ENCODE measurements at places on chromosomes 7 and 10.

GRCh38 chr10:113746217-113746957 is 5.1 kb upstream of the PLEKHS1 start:
- DNase-seq, result no peak

DNA sequence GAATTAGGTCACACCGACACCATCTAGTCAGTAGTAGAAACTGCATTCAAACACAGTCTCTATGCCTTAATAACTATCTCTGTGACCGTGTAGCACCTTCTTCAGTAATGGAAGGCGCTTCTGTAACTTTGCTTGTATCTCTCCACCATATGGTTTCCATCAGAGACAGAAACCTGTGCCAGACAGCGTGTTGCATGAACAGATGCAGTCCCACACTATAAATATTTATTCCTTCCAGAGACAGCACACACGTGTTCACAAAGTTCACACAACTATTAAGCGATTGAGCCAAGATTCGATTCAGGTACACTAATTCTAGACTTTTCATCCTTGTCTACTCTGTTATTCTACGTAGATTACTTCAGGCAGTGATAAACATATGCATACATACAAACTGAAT is 873.9 kb upstream of the MBL2 start:
- no peak for DNase-seq

DNA sequence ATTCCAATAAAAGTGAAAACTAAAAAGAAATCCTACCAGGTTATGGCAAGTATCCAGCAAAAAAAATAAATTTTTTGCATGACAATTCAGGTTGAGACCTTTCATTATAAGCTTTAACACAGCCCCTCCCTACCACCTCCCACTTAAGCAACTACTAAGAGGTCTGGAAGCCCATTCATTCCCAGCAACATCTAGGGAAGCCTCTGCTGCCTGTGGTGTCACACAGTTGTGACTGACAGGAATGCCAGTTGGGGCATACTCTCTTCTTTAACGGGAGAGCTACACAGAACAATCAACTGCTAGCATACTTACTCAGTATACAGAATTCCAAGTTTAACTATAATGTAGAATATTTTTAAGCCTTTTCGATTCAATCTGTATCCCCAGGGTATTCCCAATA is 27.8 kb downstream of the ABI1 start:
- DNase-seq, result no peak

- DNase-seq, result peak; percentile 56
Measured at GRCh38 chr7:26398756-26399509, 107.3 kb downstream of the SNX10 start.

GRCh38 chr7:19139706-19140327 is 5.4 kb downstream of the FERD3L start:
- no peak for DNase-seq

DNA sequence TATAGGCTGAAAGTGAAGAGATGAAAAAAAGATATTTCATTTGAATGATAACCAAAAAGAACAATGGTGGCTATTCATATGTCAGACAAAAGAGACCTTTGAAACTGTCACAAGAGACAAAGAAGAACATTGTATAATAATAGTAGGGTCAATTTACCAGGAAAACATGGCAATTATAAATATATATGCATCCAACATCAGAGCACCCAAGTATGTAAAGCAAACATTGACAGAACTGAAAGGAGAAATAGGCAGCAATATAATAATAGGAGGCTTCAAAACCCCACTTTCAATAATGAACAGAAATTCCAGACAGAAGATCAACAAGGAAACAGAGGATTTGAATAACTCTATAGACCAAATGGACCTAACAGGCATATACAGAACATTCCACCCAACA is 876.2 kb downstream of the GRID1 start:
- DNase-seq, result no peak

DNA sequence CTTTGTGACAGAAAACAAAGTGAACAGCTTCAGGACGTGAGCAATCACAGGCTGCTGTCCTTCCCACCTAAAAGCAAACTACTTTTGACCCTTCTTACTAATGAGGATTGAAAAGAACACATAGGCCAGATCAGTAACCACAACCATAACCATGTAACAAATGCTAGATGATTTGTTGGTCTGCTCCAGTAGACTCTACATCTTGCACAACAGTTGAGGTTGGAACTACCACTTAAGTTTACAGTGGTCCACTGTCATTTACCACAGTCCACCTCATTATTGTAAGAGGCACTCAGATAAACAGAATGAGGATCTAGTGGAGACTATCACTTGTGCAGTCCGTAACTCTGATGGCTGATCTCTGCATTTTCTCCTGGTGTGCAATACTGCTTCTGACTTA is 27.8 kb downstream of the NET1 start:
- no peak for DNase-seq

GRCh38 chr10:101043363-101043707 is 12.3 kb downstream of the SFXN3 start:
- DNase-seq, result no peak

DNA sequence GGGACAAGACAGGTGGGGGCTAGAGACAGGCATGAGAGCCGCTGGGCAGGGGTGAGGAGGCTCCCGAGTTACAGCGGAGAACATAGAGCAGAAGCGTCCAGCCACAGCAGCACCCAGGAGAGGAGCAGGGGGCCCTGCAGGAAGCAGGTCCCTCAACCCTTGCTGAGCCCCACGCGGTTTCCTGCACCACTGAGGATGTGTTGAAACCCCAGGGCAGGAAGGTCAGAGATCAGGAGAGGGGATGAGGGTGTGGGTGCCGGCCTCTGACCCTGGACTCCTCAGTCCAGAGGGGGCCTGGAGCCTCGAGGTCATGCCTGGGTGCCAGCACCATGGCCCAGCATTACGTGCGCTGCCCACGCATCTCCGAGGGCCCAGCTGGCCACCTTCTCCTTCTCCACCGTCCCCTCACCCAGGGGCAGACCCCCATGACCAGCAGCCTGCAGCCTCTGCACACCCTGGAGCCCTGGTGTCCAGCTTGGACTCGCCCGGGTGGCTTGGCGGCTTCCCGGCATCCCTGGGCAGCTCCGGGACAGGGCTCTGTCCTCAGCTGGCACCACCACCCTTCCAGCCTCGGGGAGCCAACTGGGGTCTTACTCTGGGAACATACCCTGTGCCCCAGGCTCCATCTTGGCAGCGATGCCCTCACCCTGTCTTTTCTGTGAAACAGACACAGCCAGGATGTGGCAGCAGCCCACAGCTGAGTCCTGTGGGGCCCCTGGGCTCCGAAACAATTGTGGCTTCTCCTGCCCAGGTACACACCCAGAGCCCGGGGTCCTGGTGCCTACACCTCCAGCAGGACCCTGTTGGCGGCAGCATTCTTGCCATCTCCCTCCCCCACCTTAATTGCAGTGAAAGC is 52.0 kb downstream of the STK32C start:
- no peak for DNase-seq

- DNase-seq, result no peak
Measured at GRCh38 chr7:158442260-158442659, 145.4 kb downstream of the PTPRN2 start.

DNA sequence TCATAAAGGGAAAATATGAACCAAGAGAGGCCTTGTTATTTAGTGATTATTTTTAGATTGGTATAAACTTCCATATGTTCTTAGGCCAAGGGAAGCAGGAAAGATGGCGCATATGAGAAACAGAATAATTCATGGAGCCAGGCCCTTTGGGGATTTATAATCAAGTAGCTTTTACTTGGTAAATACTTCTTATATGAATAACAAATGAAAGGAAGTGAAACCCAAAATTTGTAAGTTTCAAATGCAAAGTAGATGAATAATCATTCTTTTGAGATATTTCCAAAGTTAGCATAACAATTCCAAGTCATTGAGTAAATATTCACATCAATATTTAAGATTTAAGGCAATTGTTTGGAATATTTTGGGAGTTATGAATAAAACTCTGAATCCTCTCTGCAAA is 13.9 kb upstream of the OPTN start:
- DNase-seq, result no peak

GRCh38 chr7:140009735-140010134 is 53.0 kb downstream of the PARP12 start:
- no peak for DNase-seq

DNA sequence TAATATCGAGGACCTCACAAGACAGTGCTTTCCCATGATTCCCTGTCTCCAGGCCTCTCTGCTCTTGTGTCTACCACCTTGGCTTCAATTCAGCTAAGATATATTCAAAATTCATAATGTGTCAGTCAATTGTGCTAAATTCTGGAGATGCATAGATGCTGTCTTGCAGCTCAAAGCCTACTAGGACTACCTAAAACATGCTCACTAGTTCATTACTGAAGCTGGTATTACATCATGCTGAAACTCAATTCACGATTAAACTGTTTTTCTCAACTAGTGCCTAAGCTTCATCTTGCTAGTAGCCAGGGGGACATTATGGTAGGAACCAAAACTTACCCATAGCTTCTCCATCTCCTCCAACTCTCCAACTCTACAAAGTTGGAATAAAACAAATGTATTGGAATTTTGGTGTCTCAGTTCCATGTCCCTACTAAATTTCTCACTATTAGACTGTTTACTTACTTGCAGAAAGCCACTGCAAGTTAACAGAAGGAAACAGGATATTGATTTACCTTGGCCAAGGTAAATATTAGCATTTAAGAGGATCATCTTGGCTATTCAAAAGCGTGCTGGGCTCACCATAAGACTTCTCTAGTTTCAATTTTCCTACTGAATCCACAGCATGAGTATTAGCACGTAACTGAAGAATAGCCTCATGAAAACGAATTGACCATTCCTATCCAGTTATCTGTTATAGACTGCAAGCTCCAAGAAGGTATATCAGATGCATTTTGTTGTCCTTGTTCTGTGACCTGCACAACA is 53.6 kb downstream of the CREB3L2 start:
- no peak for DNase-seq

DNA sequence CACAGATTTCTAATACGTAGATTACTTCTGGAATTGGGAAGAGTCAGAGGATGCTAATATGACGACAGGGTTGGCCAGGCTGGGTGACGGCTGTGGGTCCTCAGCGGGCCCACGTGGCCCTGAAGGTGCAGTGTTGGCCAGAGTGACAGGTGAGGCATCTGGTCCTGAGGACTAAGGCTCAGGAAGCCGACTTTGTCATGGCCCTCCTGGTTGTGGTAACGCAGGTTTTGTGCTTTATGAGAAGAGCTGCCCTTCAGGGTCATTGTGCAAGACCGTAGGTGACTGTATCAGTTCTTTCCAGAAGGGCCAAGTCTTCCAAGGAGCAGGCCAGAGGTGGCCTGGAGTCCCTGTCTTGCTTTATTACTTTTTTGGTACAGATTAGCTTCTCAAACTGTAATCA is 2.5 kb downstream of the EIF3B start:
- DNase-seq, result no peak

GRCh38 chr10:94098896-94099295 is 105.2 kb downstream of the PLCE1 start:
- no peak for DNase-seq

DNA sequence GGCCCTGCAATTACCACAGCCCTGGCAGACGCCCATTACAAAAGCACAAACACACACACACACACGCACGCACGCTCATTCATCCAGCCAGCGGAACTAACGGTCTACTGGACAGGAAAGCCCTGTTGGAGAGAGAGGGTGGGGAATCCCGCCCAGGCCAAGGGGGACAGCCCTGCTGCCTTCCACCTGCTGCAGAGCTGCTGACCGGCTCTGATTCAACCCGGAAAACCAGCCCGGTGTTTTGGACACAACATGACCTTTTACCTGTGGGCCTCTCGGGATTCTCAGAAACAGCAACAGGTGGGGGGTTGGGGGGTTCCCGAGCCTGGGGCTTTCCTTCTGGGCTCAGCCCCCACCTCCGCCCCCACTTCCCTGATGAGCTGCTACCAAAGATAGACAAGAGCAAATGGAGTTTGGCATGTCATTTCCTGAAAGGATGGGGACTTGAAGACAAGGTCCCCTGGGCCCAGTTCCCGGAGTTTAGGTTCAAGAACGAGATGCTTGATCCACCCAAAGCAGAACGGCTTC is 18.5 kb upstream of the SERPINE1 start:
- DNase-seq, result no peak

DNA sequence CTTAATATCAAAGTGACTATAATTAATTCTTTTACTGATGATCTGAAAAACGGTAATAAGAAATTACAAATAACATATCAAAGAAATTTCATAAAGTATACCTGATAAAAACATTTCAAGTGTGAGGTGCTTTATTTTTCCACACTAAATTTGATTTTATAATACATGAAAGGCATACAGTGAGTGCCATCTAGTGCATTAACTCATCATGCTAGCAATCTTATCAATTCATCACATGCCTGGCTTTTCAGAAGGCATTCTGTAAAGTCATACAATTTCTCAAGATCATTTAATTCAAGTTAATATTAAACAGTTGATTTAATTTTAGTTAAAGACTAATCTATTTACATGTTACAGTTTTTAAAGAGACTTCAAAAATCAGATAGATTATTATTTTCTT is 1020.9 kb downstream of the GATA3 start:
- no peak for DNase-seq

- DNase-seq, result no peak
Measured at GRCh38 chr10:130336617-130337304, 200.6 kb downstream of the GLRX3 start.

- DNase-seq, result no peak
Measured at GRCh38 chr7:32536585-32536984, 41.3 kb downstream of the AVL9 start.

GRCh38 chr7:144784943-144785342 is 50.9 kb downstream of the TPK1 start:
- no peak for DNase-seq

DNA sequence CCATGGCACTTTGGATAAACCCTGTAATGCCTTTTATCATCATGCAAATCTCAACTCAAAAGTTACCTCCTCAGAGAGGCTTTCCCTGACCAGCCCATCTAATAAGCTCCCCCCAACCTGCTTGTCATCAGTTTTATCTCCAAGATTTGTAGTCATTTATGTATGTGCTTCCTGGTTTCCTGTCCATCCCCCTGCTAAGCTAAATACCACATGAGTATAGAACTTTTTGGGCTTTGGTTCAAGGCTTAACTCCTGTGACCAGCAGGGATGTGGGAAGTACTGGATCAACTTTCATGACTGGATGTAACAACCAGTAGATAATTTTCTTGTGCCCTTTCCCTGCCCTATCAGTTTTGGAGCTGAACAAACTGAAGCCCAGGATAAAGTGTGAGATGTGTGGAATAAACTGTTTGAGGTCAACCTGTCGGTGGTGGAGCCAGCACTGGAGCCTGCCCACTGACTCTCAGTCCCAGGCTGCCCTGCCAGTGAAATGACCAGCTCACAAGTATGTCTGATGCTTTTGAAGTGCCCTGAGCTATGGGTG is 148.6 kb downstream of the CYP26A1 start:
- no peak for DNase-seq

- no peak for DNase-seq
Measured at GRCh38 chr7:1703441-1703840, 33.4 kb downstream of the ELFN1 start.

DNA sequence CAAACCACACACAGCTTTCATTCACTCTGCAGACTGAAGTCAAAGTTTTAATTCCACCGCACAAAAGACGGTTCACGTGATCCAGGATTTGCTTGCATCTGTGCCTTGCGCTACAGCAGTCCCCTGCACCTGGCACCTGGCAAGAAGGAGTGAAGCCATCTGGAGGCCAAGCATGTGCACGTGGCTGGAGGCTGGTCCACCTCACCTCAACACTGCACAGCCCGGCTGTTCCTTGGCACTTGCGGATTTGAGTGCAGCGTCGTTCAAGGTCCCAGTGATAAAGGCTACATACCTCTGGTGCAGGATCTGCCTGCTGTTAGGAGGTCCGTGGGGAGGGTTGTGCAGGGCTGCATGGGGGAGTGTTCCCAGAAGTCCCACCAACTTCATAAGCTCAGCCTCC is 248.5 kb upstream of the GRB10 start:
- DNase-seq, result no peak

GRCh38 chr10:29635711-29636144 is 957 bp upstream of the SVIL start:
- DNase-seq, result no peak
